ENCODE measurements at places on chromosomes 6 and 20. TPM values are rescaled to one million over a fixed set of nuclear protein-coding genes. Genes with fewer than 3 reads are reported as not detected.

The ELOVL2 gene
- not detected for total RNA-seq

The SIRPA gene
- total RNA-seq = 35.6 TPM

The POPDC3 gene
- total RNA-seq = 5.0 TPM

The FILIP1 gene
- 21.7 TPM for total RNA-seq

The CFAP61 gene
- total RNA-seq = not detected

The PKHD1 gene
- 0.53 TPM for total RNA-seq

The PAX1 gene
- not detected for total RNA-seq

The IPCEF1 gene
- total RNA-seq = 1.9 TPM

The SIM1 gene
- total RNA-seq = not detected

Data from glomerular endothelial cell (primary cell).